ENCODE measurements at places on chromosomes 4 and X.

DNA sequence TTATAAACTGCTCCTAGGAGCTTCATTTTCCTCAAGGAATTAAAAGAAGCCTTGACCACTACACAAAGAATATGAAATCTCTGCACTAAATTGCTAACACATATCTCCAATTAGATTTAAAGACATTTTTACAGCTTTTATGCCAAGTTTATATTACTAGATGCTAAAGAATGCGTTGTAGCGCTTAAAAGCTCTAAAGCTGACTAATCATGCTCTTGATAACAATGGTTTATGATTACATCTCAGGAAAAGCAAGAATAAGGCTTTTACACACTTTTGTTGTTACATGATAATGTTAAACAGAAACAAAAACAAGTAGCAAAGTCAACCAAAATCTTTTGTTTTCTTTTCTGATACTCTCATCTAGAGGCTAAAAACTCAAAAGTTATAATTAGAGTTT, 44.7 kb downstream of the SLC10A7 start:
- no peak for DNase-seq

DNA sequence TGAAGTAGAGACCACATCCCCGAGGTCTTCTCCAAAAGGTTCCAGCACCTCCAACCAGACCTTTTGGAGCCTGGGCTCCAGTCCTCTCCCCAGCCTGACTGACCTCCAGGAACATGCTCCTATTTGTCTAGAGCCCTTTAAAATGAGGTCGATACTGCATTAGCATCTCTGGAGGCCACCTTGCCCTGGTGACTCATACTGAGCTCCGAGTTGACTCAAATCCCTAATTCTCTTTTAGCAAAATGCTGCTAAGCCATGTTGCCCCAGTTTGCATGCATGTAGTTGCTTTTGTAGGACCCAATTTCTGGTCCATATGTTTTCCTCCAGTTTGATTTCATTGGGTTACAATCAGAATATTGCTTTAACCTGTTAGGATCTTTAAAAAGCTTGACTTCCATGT, 43.5 kb upstream of the CITED1 start:
- no peak for DNase-seq

- DNase-seq, result no peak
Measured at GRCh38 chr4:80071604-80072227, 1.3 kb downstream of the ANTXR2 start.

GRCh38 chrX:10725071-10725470, 104.7 kb upstream of the MID1 start:
- DNase-seq, result no peak

DNA sequence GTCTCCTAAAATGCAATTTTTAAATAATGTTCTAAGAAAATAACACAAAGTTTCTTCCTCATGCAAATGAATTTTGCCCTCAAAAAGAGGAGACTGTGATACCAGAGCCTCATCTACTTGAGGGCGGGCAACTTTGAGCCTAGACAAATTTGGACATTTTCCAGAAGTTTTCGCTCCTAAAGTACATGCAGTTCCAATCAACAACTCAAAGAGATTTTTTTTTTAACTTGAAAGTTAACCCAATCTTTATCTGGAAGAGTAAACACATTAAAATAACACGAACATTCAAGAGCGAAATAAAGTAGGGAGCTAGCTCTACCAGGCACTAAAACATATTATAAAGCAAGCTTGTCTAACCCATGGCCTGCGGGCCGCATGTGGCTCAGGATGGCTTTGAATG, 29.4 kb upstream of the FBXW7 start:
- DNase-seq, result no peak

GRCh38 chr4:87910795-87911194, 64.7 kb upstream of the SPP1 start:
- no peak for DNase-seq

DNA sequence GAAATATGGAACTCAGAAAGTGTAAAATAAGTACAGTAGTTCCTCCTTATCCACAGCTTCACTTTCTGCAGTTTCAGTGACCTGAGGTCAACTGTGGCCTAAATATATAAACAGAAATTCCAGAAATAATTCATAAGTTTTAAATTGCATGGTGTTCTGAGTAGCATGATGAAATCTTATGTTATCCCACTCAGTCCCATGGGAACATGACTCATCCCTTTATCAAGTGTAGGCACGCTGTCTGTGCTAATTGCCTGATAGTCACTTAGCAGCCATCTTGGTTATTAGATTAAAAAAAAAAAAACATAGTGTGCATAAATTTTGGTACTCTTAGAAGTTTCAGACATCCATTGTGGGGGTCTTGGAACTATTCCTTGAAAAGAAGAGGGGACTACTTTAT, 983.4 kb upstream of the ADGRL3 start:
- no peak for DNase-seq

GRCh38 chr4:126799416-126799815, 833.3 kb upstream of the INTU start:
- DNase-seq, result no peak

- DNase-seq, result no peak
Measured at GRCh38 chrX:124300405-124300804, 32.1 kb upstream of the TEX13D start.

GRCh38 chr4:119138046-119138445, 2.4 kb downstream of the MYOZ2 start:
- no peak for DNase-seq

DNA sequence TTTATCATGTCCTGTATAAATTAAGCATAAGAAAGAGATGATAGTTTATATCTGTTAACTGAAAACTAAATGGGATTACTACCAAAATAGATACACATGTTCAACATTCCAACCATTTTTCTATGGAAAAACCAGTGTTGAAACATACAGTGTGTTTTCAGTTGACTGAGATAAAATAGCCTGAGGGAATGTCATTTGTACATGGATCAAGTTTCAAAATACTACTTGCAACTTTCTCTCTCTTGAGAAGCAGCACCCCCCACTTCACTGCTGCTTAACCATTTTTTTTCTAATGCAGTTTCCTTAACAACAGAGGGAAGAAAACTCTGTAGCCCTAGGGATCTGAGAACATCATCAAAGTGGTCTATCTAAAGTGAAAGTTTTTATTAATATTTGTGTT, 70.8 kb downstream of the NPNT start:
- DNase-seq, result no peak

DNA sequence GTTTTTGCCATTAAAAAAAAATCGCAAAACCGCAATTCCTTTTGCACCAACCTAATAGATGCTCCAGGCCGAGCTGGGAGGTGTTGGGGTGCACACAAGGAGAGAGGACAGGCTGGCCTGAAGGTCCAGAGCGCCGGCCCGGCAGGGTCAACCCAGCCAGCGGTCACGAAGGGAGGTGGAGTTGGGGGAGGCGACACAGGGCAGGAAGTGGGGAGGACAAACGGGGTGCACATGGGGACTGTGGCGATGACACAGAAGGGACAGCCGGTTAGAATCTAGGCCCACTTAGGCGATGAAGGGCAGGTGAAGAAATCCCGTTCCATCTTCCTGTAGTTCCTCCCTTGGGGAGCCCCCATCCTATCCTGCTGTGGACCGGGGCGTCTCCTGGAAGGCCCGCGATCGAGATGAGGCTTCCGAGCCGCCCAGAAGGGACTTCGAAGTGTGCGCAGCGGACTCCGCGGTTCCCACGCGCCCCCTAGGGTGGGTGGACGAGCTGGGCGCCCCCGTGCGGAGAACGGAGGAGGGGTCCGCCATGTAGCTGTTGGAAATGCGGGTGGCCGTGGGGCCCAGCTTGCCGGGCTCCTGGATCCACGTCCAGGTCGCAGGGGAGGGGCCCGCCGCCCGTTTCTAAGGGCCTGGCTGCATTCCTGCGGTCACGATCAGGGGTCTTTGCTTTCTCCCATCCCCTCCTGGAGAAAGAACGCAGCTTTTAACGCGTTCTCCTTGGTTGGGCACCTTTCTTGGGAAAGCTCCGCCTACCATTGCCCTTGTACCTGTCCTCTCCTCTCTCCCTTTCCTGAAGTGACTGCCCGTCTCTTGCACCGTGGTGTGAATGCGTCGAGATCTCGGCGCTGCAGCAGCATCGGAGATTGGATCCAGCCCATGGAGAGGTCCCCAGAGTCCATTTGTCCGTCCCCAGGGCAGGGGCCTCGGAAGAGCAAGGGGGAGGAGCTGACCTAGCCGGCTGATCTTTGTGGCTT, 17.0 kb upstream of the HPF1 start:
- no peak for DNase-seq

Measured in NCI-H1105 (cell line).